ENCODE measurements at places on chromosomes 1 and 21.

GRCh38 chr21:40271164-40271563 is 403.9 kb downstream of the PCP4 start:
- no peak for DNase-seq

DNA sequence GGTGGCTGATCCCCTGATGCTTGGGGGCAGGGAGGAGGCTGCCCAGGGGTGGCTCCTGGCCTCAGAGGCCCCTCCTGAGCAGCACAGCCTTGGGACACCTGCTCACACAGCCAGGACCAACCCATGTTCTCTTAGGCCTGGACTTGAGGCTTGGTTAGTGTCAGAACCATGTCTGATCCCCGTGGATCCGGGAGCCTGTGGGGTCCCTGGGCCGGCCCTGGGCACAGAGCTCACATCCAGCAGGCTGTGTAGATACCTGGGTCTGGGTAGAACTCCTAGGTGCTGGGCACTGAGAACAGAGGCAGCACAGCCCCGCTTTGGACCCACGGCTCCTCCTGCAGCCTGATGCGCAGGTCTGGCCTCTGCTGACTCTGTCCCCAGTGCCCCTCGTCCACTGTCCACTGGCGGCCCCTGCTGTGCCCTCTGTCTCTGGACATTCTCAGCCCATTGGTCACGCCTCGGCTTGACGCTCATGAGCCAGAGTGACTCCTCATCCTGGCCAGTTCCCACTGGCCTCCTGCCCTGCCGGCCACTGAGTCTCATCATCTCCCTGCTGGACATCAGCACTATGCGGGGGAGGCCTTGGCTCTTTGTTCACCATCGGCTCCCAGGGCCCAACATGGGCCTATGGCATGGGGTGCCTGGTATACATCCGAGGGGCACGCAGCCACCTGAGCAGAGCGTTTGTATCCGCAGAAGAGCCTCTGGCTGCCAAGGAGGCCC is 70.2 kb downstream of the TRIM11 start:
- DNase-seq, result no peak

DNA sequence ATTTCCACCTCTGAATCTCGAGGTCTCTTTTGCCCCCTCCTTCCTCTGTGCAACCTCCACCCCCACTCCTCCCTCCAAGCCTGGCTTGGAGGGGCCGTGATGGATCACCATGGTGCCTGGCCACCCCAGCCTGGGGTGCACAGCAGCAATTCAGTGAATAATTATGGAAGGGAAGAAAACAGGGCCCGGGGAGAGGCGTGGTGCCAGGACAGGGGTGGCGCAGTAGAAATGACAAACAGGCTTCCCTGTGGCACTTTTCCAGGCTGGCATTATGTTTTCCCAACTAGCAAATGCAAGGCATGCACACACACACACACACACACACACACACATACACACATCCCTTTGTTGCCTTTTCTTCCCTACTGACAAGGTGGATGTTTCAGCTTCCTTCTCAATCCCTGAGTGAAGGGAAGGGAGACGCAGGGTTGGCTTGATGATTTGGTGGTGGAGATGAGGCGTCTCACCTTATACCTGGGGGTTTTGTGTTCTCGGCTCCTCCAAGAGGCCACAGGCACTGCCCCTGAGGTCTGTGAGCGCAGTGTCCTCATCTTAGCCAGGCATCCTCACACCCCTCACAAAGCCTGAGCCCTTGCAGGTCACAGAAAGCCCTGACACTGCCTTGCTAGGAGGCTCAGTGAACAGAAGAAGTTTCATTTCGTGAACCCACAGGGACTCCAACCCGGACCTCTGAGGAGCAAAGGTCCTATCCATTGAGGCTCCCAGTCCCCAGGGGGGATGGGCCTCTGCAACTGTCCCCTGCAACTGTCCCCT is 215.8 kb downstream of the MATN1 start:
- no peak for DNase-seq

DNA sequence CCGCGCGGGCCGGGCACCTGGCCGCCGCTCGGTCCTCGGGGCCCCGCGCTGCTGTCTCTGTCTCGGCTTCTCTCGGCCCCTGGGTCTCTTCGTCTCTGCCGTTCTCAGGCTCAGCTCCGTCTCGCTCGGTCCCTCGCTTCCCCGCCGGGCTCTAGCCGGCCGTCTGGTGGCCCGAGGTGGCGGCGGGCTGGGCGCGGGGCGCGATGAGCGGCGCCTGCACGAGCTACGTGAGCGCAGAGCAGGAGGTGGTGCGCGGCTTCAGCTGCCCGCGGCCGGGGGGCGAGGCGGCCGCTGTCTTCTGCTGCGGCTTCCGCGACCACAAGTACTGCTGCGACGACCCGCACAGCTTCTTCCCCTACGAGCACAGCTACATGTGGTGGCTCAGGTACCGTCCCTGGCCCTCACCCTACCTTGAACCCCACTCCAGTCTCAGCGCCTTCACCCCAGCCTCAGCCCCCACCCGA is 355 bp downstream of the SHISAL2A start:
- DNase-seq, result no peak

DNA sequence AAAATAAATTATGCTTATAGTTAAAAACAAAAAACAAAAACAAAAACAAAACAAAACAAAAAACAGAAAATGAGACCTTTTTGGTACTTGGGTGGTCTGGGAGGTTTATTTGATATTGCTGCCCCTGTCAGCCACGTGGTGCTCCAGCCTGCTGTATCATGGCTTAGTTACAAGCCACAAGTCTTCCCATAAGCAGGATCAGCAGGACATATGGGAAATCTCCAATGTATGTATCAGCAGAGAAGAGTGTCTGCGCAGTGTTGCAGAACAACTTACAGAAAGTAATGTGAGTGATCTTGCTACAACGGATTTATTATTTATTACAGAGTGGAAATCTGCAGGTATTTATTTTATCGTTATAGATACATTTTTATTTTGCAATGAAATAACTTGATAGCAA is 423.0 kb upstream of the TMPRSS15 start:
- DNase-seq, result no peak

- DNase-seq, result no peak
Measured at GRCh38 chr1:204345941-204346645, 13.6 kb downstream of the PLEKHA6 start.

GRCh38 chr1:184017306-184017705 is 20.2 kb downstream of the COLGALT2 start:
- no peak for DNase-seq

- DNase-seq, result no peak
Measured at GRCh38 chr1:53165408-53165961, 23.0 kb upstream of the SLC1A7 start.

DNA sequence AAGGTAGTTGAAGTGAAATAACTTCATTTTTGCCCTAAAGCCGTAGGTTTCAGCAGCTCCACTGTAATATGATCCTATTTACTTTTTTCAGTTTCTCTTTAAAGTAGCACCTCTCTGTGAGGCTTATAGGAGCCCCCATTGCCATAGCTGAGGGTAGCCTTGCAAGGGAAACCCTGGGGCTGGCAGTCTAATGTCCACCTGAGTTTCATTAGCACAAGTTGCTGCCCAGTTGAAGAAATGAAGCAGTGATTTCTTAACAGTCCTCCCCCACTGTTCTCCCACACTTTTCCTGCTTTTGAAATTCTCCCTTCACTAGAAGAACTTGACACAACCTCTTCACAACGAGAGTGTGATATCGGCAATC is 1.5 kb downstream of the HMCN1 start:
- no peak for DNase-seq
